Activated CD4-positive, alpha-beta T cell treated with anti-CD3 and anti-CD28 coated beads, Interleukin-2, amount 50 U/mL, for 1 hour (primary cell): ENCODE measurements at places on chromosomes 7 and 10.

- no peak for DNase-seq
Measured at GRCh38 chr7:6531492-6532279, 19.6 kb downstream of the GRID2IP start.

GRCh38 chr7:104963991-104964385, 50.0 kb upstream of the KMT2E start:
- no peak for DNase-seq

DNA sequence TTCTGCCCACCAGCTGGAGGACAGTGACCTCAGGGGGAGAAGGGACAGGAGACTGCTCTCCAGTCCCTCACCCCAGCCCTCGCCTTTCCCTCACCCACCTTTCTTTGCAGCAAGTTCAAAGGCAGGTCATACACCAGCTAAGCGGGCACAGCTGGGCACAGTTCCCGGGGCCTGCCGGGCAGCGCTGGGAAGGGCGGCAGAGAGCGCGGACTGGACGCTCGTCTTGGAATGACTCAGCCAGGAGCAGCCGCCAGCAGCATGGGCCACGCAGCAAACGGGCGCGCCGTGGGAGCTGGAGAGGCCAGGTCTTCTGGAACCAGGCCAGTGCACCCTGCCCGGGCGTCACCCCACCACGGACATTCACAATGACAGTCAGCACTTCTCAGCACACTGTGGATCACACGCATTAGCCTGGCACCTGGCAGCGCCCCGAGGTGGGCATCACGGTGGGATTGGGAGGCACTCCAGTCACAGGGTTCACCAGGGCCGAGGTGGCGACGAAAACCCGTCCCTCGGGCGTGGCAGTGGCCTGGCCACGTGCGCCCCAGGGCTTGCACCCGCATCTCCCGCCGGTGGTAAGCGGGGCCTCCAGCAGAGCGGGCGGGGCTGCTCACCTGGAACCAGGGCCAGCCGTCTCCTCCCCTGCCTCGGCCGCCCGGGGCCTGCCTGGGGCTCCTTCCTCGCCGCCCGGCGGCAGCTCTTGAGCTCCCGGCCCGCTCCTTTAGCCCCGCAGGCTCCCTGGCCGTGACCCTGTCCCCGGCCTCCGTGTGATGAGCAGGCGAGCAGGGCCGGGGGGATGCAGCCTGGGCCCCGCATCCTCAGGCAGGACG, 29.0 kb upstream of the WDFY4 start:
- DNase-seq, result no peak

DNA sequence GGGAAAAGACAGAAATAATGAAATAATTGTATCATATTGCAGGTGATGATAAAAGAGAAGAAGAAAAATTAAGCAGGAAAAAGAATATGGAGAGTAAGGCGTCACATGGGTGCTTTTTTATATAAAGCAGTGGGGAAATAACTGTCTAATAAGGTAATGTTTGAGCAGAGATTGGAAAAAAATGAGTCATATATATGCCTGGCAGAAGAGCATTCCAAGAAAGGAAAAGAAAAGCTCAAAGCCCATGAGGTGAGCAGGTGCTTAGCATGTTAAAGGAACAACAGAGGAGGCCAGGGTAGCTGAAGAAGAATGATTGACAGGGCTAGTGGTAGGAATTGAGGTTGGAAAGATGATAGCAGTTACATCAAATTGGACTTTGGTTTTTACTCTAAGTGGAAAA, 739.5 kb downstream of the SORCS1 start:
- DNase-seq, result no peak

GRCh38 chr10:95730233-95730632, 25.7 kb upstream of the ENTPD1 start:
- DNase-seq, result no peak

DNA sequence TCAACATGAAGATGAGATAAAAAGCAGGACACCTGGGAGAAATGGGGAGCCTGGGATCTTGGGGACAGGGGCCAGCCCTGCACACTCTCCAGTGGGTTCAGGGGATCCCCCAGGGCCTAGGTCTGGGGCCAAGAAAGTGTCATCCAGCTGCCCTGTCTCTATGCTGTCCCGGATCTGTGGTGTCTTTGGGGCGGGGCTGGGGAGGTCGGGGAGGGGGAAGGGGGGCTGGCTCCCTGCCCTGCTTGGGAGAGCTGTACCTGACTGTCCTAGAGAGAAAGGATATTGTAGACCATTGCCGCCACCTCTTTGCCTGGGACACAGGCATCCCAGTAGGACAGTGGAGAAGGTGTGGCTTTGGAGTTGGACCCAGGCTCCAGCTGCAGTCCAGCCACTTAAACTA, 7.0 kb upstream of the SPACDR start:
- DNase-seq, result no peak

DNA sequence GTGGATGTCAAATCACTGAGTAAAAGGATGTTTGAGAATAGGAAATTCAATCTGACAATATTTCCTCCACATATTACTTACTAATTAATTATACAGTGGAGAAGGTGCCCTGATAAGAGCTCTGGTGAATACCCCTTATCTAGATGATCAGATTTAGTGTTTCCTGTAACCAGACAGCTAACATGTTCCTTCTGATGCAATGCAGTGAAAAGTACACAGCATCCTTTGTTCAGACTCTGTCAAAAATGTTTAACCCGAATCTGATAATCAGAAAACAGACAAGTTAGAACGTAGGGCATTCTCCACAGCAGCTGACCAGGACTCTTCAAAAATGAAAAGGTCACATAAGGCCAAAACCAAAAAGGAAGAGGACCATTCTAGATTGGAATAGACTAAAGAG, 46.2 kb downstream of the WDR11 start:
- DNase-seq, result no peak

DNA sequence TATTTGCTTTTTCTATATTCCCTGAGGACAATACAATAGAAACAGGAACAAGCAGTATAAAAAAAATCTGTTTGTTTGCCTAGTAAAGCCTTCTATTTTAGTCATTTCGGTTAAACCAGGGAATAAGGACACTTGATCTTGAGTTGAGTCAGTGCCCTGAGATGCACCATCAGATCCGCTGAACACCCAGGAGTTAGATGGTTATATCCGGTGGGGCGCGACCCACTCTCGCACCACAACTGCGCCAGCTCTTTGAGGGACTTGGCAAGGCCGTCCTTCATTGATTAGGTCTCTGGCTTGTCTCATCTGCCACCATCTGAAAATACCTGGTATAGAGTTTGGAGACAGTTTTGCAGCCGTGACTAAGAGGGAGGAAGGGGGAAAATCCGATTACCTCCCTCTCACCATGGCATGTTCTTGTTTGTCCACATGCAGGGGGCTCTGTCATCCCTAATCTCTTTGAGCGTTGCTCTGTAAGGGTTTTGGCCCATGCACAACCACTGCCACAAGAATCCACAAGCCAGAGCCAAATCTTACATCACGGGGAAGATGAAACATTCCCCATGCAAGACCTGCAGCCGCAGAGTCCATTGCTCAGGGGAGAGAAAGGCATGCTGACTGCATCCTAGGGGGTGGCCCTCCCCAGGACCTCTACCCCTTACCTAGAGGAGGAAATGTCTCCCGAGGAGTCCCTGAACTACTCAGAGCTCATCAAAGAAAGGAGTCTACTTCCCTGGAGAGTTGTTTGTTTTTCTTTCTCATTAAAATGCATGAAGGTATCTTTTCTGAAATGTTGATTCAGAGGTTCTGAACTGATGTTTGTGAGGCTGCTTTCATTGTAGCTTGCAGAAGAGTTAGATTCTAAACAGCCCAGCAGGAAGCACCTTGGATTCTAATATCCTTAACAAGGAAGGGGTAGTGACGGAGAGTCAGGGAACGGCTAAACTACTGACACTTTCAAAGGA, 101.6 kb upstream of the FAM171A1 start:
- DNase-seq, result no peak

DNA sequence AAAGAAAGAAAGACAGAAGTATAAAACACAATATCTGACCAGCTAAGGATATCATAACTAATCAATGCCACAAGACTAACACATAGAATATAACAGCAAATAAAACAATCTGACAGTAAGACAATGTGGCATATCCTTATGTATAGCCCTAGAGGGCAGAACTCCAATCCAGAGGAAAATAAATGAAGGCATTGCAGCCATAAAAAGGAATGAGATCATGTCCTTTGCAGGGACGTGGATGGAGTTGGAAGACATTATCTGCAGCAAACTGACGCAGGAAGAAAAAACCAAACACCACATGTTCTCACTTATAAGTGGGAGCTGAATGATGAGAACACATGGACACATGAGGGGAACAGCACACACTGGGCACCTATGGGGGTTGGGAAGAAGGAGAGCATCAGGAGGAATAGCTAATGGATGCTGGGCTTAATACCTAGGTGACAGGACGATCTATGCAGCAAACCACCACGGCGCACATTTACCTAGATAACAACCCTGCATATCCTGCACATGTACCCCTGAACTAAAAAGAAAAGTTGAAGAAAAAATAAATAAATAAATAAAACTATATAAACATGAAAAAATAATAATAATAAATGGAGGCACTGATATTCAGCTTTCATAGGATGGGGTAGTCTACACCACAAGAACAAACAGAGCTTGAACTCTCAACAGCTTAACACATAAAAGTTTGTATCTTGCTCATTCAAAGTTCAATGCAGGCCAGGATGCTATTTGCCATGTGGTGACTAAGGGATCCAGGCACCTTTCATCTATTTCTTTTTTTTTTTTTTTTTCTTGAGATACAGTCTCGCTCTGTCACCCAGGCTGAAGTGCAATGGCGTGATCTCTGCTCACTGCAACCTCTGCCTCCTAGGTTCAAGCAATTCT, 66.1 kb upstream of the KAT6B start:
- DNase-seq, result no peak

DNA sequence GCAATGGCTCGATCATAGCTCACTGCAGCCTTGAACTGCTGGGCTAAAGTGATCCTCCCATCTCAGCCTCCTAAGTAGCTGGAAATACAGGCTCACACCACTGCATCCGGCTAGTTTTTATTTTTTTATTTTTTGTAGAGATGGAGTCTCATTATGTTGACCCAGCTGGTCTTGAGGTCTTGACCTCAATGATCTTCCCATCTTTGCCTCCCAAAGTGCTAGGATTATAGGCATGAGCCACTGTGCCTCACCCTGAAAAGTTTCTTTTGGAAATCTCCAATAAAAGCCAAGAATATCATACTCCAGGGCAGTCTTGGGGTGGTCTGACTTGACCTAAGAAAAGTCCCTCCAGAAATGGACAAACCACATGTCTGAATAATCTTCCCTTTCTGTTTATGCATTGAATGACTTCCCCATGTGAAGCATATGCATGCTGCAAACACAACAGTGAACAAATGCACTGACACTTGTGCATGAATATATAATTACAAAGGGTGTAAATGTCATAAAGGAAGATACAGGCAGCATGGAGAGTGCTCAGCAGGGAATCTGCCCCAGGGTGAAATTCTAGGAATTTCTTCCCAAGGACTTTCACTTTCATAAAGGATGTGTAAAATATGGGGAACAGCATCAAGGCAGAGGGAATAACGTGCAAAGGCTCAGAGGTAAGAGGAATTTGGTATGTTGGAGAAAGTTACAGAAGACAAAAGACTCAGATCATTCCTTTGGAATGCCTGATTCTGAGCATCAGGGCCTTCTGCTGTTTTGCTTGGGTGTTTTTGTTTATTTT, 142.4 kb upstream of the LYZL1 start:
- DNase-seq, result no peak

DNA sequence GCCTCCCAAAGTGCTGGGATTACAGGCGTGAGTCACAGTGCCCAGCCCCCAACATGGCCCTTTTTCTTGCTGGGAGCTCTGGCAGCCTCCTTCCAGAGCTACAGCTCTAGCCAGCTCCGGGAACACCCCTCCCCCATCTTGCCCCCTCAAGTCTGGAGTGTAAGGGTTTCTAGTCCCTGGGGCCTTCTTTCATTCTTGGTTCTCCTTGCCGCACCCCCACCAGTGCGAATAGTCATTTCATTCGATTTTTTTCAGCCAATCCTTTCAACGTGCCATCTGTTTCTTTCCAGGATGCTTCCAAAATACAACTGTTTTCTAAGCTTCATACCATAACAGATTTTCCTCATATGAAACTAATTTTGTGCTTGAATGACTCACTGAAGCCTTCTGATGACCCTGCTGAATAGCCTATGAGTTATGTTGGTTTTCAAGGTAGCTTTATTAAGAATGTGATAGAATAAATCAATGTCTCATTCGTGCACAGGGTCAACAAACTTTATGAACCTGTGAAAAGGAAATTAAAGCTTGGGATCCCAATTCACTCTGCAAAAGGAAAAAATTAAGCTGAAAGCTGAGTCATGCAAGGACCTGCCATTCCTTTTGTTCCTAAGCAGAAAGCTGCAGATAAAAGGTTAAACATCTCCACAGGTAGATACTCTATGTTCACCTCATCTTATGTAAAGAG, 38.6 kb downstream of the CDC14C start:
- no peak for DNase-seq

GRCh38 chr7:85573844-85574243, 387.0 kb upstream of the SEMA3D start:
- DNase-seq, result no peak

DNA sequence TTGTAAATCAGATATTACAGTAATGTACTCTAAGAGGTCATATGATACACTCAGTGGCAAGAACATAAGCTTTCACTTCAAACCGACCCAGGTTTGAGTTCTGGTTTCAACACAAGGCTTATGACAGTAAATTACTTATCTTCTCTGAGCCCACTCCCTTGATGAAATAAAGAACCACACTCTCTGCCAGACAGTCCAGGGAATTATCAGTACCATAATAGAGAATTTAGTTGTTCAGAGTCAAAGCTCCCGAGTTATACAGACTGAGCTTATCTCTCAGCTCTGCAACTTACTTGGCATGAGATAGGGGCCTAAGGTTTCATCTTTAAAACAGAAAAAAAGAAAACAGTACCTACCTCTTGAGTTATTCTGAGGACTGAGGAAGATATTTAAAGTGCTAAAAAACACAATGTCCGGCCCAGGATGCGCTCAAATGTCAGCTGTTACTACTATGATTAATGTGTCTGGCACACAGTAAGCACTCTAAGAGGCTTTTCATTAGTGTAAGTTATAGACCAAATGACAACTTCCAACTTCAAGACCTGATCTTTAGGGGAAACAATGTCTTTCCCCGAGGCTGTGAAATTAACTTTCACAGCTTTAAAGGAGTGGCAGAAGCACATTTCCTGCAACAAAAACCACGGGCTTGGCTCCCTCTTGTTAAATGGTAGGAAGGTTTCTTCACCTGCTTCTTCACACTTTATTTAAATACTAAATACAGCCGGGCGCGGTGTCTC, 38.1 kb downstream of the UBE2H start:
- DNase-seq, result no peak

DNA sequence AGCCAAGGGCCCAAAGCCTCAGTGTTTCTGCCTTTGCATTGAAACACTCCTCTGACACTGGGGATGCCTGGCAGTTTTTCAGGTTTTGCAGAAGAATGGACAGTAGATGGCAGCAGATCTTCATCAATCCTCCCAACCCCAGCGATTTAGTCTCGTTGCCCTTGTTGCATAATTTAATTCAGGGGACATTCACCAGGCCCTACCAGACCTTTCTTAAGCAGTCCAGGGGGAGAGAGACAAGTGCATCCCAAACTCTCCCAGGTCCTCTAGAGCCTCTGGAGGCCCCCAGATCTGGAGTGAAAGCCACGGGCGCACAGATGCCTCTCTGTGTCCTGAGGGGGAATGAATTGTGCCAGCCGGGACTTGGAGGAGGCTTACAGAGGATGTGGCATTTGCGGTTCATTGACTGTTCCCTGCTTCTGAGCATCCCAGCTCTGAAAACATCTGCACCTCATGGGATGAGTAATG, 29.6 kb downstream of the MINDY4 start:
- DNase-seq, result peak; percentile 8
